BE2C (cell line): ENCODE measurements at places on chromosomes 16 and 17.

DNA sequence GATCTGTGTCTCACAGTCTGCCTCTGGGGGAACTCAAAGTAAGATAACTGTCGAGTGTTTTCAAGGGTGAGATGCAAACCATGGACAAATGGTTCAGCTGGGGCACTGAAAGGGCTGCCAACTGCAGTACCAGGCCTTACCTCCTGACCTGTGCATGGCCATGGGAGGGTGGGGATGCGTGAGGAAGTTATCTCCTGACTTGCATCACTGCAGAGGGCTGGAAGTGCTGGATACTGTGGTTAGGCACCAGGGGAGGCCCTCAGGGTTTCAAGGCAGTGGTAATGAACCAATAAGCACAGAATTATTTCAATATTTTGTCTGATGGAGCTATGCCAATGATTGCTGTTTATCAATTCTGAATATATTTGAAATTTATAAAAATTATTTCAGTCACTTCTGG is 159.2 kb downstream of the CYLD start:
- no peak for DNase-seq

DNA sequence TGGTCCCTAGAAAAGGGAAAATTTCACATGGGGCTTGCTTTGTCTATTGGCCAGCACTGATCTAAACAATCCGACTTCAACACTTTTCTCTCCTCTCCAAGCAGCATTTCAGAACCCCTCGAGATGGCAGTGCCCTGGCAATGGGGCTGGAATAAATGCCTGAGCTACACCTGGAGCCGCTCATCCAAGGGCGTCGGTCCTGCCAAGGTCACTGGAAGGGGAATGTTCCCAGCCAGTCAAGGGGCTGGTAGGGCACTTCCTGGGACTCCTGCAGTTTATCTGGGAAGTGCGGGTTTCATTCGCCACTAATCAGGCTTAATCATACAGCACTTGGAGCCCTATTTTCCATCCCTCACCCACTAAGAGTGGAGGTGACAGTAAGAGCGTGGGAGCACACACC is 17.1 kb downstream of the MEAK7 start:
- DNase-seq = no peak

DNA sequence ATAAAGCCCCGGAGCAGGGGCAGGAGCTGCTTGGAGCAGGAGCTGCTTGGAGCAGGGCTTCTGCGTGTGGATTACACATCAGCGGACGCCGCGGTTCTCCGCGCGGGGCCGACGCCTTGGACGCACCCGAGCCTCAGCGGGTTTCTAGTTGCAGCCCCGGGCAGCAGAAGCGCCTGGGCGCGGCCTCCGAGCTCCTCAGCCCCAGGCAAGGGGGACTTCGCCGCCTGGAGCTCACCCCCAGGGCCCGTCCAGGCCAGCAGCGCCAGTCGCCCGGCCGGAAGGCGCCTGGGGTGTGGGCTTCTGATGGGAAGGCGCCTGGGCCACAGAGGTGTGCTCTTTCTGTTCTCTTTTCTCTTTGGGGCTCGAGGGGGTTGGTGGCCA is 6.3 kb downstream of the FOXF1 start:
- no peak for DNase-seq

DNA sequence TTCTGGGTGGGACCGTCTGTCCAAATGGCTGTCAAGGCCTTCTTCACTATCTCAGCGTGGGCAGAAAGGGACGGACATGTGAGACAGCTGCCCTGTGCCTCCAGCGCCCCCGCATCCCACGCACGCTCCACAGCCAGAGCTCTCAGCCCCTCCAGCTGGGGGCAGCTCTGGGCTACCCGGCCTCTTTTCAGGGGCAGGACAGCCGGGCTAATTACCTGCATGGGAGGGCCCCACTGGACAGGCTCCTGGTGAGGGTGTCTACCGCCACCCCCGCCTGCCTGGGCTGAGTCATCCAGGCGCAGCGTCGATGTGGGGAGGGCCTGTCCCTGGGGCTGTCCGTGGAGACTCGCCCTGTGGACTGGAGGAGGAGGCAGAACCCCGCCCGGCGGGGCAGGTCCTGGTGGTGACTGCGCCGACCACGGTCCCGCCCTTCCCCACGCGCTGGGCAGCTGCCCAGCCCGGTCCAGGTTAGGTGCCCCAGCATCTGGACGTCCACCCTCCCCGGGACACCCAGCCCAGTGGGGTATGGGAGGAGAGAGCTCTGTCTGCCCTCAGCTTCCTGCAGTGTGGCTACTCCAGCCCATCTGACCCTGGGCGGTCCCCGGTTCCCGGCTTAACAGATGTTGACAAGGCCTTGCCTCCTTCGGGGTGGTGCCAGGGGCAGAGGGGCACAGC is 5.9 kb upstream of the METRNL start:
- DNase-seq = no peak

DNA sequence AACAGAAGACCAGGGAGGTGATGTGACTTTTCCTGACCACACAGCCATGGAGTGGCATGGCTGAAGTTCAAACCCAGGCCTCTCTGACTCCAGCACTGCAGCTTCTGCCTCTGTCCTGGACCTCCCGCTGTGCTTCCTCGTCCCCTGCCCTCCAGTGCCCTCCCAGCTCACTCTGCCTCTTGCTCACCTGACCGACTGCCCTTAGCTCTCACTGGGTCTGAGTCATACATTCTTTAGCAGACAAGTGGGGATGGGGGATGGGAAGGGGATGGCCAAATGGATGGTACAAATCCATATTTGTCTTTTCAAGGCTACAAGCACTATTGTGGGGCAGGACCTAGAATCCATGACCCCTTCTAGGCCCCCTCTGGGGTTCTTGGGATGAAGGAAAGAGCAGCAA is 33.0 kb downstream of the PITPNM3 start:
- DNase-seq = no peak

GRCh38 chr16:65318590-65319257 is 196.9 kb upstream of the CDH11 start:
- DNase-seq = no peak

DNA sequence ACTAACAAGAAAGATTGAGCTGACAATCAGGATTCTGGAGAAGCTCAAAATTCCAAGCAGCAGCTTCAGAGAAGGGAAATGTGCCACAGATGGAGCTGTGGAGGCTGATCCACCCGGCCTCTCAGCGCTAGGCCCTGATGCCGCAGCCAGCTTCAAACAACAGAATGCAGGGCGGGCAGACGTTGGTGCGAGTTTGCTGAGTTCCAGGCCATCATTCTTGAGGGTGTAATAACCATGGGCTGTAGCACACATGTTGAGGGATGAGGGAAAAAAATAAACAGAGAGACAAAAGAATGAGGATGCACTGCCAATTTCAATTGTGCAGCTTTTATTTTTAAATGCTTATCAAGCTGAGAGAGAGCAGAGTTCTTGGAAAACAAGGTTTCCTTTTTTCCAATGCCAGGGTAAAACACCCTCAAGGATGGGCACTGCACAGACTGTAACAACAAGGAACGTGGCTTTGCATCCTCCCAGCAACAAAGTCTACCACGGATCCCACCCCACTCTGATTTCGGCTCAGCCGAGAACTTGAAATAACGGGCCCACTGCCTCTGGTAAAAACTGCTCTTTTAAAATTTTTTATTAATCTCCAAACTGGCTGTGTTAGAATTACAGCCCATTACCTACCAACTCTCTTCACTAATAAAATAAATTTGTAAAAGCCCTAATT is 90.2 kb downstream of the SMG6 start:
- DNase-seq = no peak
